ENCODE measurements at places on chromosomes 3 and 15.

GRCh38 chr15:40281057-40281800 lies 1.6 kb downstream of the ANKRD63 start:
- DNase-seq, result no peak

DNA sequence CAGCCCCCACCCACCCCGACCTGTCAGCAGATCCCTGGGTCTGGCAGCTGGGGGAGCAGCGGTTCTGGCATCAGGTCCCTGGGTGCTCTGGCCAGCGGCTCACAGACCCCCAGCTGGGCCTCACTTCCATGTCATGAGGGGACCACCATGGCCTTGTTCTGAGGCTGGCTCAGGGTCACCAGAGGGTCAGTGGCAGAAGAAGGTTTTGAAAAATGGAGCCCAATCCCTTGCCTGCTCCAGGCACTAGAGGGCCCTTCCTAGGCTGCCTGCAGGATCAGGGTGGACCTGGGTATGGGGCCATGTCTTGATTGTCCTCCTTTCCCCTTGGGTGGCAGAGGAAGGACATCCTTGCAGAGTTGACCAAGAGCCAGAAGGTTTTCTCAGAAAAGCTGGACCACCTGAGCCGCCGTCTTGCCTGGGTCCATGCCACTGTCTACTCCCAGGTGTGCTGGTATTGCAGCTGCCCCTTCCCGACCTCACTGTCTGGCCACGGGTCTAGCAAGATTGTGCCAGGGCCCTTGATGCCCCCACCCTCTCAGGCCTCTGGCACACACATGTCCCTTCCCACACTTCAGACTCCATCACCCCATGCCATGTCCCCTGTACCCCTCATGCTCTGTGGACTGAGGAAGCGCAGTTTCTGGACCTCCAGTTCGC lies 12.9 kb downstream of the AMIGO3 start:
- DNase-seq, result no peak

DNA sequence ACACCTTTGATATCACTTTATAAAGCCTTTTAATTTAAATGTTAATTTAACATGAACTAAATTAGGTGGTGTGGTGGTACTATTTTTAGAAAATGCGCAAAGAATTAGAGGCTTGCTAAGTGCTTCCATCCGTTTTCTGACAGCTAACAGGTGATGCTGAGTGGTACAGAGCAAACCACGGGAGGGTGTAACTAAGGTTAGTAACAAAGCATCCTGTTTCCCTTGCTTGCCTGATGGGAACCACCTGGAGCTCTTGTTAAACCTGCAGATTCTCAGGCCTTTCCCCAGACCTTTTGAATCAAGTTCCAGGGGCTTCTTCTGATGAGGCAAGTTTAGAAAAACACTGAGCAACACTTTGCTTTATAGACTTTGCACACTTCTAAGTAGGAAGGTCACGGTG lies 101.0 kb downstream of the ATG7 start:
- no peak for DNase-seq

DNA sequence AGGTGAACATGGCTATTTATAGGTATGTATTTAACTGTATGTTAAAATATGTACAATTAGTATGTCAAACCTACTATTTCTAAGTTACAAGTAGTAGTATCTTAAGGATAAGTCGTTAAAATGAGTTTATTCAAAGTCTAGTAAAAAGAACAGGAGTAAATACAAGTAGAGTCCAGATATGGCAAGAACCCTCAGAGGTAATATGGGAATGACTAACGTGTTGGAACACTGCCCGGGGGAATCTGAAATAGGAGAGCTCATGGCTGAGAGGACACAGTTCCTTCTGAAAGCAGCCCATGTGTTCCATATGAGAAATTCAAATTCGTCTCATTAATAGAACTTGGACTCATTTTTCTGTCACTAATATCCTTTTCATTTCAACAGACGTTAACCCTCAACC lies 158.8 kb downstream of the CLSTN2 start:
- peak; percentile 11 for DNase-seq

DNA sequence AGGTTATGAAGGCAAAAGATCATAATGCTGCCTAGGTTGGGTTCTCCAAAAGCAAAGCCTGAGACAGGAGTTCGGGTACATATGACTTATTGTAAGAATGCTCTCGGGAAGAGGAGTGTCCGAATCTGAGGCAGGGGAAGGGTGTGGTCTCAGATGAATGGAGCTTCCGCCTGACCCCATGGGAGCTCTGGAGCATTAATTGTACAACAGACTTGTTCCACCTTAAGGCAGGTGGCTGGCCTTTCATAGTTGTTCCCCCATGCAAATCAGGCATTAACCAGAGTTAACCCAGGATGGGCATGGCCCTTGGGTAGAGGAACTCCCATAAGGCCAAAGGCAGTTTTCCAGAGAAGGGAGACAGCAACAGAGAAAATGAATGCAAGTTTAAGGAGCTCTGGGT lies 170.6 kb downstream of the MYRIP start:
- no peak for DNase-seq

DNA sequence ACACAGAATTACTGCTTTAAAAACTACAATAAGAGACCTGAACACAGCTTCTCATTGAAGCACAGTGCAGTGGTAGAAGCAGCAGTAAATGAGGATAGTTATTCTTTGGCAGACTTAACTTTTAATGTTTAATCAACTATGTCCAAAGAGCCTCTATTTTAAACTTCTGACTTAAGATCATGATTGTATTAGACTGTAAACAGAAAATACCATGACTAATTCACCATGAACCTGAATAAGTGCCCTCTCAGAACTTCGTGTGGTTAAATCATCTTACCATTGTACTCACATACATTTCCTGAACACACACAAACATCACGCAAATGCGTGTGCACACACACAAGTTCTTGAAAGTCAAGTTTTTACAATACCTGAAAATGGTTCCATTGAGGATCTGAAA lies 13.9 kb downstream of the CEP152 start:
- DNase-seq, result no peak

DNA sequence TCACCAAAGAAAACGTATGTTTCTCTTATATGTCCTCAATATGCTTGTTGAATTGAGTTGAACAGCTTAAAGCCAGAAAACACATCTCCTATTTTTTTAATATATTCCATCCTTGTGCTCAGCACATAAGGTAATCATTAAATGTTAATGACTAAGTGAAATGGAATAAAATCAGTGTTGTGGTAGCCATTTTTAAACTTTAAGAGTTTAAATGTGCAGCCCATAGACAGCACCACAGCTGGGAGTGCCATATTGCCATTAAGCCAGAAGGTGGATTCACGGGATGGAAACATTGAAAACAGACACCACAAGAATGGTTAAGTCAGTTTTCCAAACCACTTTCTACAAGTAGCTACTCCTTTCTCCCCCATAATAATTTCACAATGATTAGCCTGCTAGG lies 76.8 kb upstream of the C15orf61 start:
- DNase-seq, result peak; percentile 36

- no peak for DNase-seq
Measured at GRCh38 chr3:188108703-188109412, 45.1 kb upstream of the LPP start.

GRCh38 chr15:64903326-64903950 lies 8.3 kb upstream of the ANKDD1A start:
- no peak for DNase-seq

Measured in GM03348 (cell line).